Endodermal cell (in vitro differentiated cells): ENCODE measurements at places on chromosomes 12 and 14. TPM values are rescaled to one million over a fixed set of nuclear protein-coding genes. Genes with fewer than 3 reads are reported as not detected.

DNA sequence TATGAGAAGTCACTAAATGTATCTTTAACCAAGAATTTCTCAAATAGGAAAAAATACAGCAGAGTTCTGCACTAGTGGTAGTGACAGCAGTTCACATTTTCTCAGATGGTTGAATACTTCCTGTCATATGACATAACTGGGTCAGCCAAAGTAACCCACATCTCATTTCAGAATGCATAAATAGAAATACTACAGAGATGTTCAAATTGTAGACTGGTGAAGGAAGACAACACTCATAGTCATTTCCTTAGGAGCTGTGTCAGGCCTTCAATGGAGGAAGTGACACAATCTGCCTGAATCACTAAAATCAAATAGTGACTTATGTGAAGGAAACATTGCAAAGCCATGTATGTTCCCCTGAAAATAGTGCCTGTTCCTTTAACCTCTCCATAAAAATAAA lies 32.4 kb downstream of the FERMT2 start:
- peaks cover 8% of the 10 kb centered on the region for H3K4me1 ChIP-seq
- no peak overlapping the region for H3K4me3 ChIP-seq
- H3K27ac ChIP-seq, result no peak overlapping the region
- DNase-seq, result no peak
- no peaks in the 10 kb centered on the region for H3K27me3 ChIP-seq
- H3K36me3 ChIP-seq, result peaks cover 80% of the 10 kb centered on the region

- no peak overlapping the region for H3K4me3 ChIP-seq
- H3K4me1 ChIP-seq, result no peaks in the 10 kb centered on the region
- no peaks in the 10 kb centered on the region for H3K27me3 ChIP-seq
- H3K27ac ChIP-seq, result no peak overlapping the region
These were observed 7.9 kb upstream of the PPM1A start for GRCh38 chr14:60241091-60241490.

- no peak overlapping the region for H3K27ac ChIP-seq
- peaks cover 2% of the 10 kb centered on the region for H3K4me1 ChIP-seq
- DNase-seq, result no peak
These were observed 44.9 kb upstream of the LTBP2 start for GRCh38 chr14:74656964-74657363.

PRB3 gene
- total RNA-seq, result 0.59 and 0.95 TPM in 2 replicates

NRIP2 gene
- total RNA-seq, result 0.45 TPM in 1 of 2 replicates, not detected in the other

B3GNT4 gene
- 0.74 to 11.5 TPM (median 1.8 TPM) in 3 replicates for total RNA-seq

TPPP2 gene
- 0.70 and 0.73 TPM in 2 replicates for total RNA-seq
